Colonic mucosa (tissue), 4 donors: ENCODE measurements at places on chromosomes 16 and 17. TPM values are rescaled to one million over a fixed set of nuclear protein-coding genes. Genes with fewer than 3 reads are reported as not detected.
A peak's percentile ranks its signal among the peaks of the same experiment; 100 is the strongest.

GRCh38 chr17:8109661-8110455 is 8.5 kb downstream of the ALOXE3 start:
- H3K36me3 ChIP-seq: no peaks in the 10 kb centered on the region
- DNase-seq: peak; percentile 75
- no peaks in the 10 kb centered on the region for H3K4me1 ChIP-seq
- H3K27me3 ChIP-seq: peaks cover 7% of the 10 kb centered on the region
- H3K4me3 ChIP-seq: peak overlapping the region; percentile 31

The P2RX5 gene
- 1.5 TPM for total RNA-seq

GRCh38 chr17:78897664-78898047 is 5.3 kb downstream of the CEP295NL start:
- no peak overlapping the region for H3K4me3 ChIP-seq
- no peaks in the 10 kb centered on the region for H3K4me1 ChIP-seq
- no peak for DNase-seq
- no peaks in the 10 kb centered on the region for H3K36me3 ChIP-seq

- no peak for DNase-seq
- H3K4me1 ChIP-seq: no peaks in the 10 kb centered on the region
- no peaks in the 10 kb centered on the region for H3K27me3 ChIP-seq
- no peak overlapping the region for H3K4me3 ChIP-seq
- H3K27ac ChIP-seq: no peak overlapping the region
These were observed 33.7 kb upstream of the GSG1L start for GRCh38 chr16:28096983-28097899.

The TNS4 gene
- 8.8 TPM for total RNA-seq

DNA sequence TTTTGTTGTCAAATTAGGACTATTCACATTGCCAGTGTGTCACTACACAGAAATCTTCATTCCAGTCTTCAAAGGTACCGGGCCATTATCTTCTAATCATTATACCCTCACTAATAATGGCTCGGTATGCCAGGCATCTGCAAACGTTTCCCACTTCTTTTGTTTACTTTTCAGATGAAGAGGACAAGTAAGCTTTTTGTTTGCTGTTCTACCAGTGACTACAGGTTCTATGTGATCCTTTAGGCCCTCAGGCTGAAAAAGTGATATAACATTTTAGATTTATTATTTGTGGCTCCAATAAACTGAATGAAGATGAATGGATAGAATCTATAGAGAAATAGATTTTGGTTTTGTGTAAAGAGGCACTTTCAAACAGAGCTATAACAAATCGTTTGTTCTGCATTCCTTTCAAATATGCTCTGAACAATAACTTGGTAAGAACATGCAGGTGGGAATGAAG is 403 bp upstream of the KRTAP3-1 start:
- H3K4me1 ChIP-seq: no peaks in the 10 kb centered on the region
- H3K36me3 ChIP-seq: no peaks in the 10 kb centered on the region
- no peak for DNase-seq
- no peak overlapping the region for H3K27ac ChIP-seq

GRCh38 chr17:58568044-58568799 is 53.8 kb upstream of the MTMR4 start:
- no peaks in the 10 kb centered on the region for H3K27me3 ChIP-seq
- no peak overlapping the region for H3K4me3 ChIP-seq
- no peak overlapping the region for H3K27ac ChIP-seq
- H3K4me1 ChIP-seq: no peaks in the 10 kb centered on the region
- DNase-seq: no peak
- H3K36me3 ChIP-seq: no peaks in the 10 kb centered on the region

- H3K36me3 ChIP-seq: no peaks in the 10 kb centered on the region
- H3K27me3 ChIP-seq: no peaks in the 10 kb centered on the region
- DNase-seq: no peak
- H3K4me3 ChIP-seq: no peak overlapping the region
These were observed 3.8 kb downstream of the ERCC4 start for GRCh38 chr16:13923703-13924298.

The PRSS27 gene
- 0.15 TPM for total RNA-seq

DNA sequence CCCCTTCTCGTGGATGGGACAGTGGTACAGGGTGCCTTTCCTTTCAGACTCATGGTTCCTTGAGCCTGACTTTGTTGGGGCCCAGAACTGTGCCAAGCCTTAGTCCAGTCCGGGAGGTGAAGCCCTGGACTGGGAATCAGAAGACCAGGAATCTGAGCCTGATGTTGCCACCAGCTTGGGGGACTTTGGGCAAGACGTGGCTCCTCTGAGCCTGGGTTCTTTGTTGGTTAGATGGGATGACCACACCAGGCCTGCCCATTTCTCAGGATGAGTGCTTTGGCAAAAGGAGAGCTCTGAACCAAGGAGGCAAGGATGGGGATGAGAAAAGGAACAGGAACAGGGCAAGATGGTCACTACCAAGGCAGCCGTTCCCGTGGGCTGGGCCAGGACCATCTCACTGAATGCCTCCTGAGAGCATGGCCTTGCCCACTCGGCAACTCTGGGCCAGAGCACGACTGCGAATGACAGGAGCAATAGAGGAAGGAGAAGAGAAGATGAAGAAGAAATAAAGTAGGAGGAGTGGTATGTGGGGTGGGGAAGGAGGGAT is 32.5 kb downstream of the PITPNM3 start:
- DNase-seq: no peak
- no peaks in the 10 kb centered on the region for H3K4me1 ChIP-seq
- no peaks in the 10 kb centered on the region for H3K27me3 ChIP-seq
- no peak overlapping the region for H3K27ac ChIP-seq
- H3K36me3 ChIP-seq: no peaks in the 10 kb centered on the region

The WSCD1 gene
- 19.5 TPM for total RNA-seq

DNA sequence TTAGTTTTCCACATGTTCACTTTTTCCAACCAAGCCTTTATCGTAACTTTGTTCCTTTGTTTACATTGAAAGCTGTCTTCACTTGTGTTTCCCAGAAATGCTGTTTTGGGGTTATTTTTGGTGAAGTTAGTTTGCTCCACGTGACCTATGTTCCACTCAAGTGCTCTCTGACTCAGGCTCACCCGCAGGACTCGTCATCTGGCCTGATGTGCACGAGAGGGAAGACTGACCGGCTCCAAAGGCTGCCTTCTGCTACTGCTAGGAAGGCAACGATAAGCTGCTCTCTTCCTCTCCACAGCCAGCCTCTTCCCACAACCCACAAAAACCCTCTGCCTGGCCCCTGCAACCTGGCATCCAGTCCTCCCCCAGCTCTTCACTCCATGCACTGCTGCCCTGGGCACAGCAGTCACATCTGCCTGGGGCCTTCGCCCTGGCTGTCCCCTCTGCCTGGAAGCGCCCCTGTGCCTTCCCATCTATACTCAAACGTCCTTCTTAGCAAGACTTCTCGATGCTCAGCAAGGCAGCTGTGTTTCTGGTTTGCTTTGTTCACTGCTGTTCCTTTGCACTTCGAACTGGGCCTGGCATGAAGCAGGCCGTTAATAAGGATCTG is 28.0 kb downstream of the ZCCHC14 start:
- no peaks in the 10 kb centered on the region for H3K27me3 ChIP-seq
- H3K27ac ChIP-seq: peak overlapping the region; percentile 83
- H3K4me3 ChIP-seq: no peak overlapping the region
- H3K36me3 ChIP-seq: peaks cover 2% of the 10 kb centered on the region

The TMC5 gene
- total RNA-seq: 113 TPM

The TNFRSF13B gene
- 0.42 TPM for total RNA-seq

GRCh38 chr16:20673071-20673806 is 24.2 kb downstream of the ACSM1 start:
- no peaks in the 10 kb centered on the region for H3K36me3 ChIP-seq
- peaks cover 11% of the 10 kb centered on the region for H3K4me1 ChIP-seq
- no peak overlapping the region for H3K27ac ChIP-seq
- H3K27me3 ChIP-seq: no peaks in the 10 kb centered on the region
- DNase-seq: no peak

- H3K4me3 ChIP-seq: no peak overlapping the region
- H3K36me3 ChIP-seq: no peaks in the 10 kb centered on the region
- no peak overlapping the region for H3K27ac ChIP-seq
- H3K4me1 ChIP-seq: no peaks in the 10 kb centered on the region
- no peak for DNase-seq
These were observed 30.7 kb upstream of the HOXB13 start for GRCh38 chr17:48759288-48759687.

The SCARF1 gene
- 7.7 TPM for total RNA-seq

DNA sequence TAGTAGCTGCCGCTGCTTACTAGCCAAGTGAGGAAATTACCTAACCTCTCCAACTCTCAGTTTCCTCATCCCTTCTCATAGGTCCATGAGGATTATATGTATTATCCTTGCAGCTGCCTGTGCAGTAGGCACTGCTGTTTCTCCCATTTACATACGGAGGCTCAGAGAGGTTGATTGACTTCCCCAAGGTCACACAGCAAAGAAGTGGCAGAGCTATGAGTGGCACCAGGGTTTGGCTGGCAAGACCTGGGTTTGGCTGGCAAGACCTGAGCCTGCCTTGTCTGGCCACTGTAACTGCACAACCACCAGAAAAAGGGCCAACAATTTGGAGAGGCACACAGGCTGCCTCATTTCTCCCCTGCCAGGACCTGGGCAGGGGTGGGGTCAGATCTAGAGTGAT is 2.5 kb upstream of the NDRG4 start:
- H3K27me3 ChIP-seq: peaks cover 21% of the 10 kb centered on the region
- no peaks in the 10 kb centered on the region for H3K36me3 ChIP-seq
- H3K4me3 ChIP-seq: no peak overlapping the region
- H3K4me1 ChIP-seq: peaks cover 12% of the 10 kb centered on the region
- H3K27ac ChIP-seq: no peak overlapping the region
- DNase-seq: no peak

The DBNDD1 gene
- total RNA-seq: 2.2 TPM

GRCh38 chr17:71063127-71063526 is 893.8 kb downstream of the KCNJ2 start:
- no peaks in the 10 kb centered on the region for H3K4me1 ChIP-seq
- H3K4me3 ChIP-seq: no peak overlapping the region
- no peak for DNase-seq

- no peaks in the 10 kb centered on the region for H3K36me3 ChIP-seq
- H3K27me3 ChIP-seq: no peaks in the 10 kb centered on the region
- H3K27ac ChIP-seq: no peak overlapping the region
- no peak overlapping the region for H3K4me3 ChIP-seq
- DNase-seq: no peak
These were observed 31.4 kb downstream of the MYO15A start for GRCh38 chr17:18139949-18140348.

The GAST gene
- total RNA-seq: not detected

GRCh38 chr17:17496189-17497064 is at the start of gene RASD1:
Gene RASD1 (minus strand): TSS chr17:17496395. CDS start chr17:17496181, 214 bp downstream.
- no peaks in the 10 kb centered on the region for H3K36me3 ChIP-seq
- peak; percentile 92 for DNase-seq
- H3K27ac ChIP-seq: peak within 1 kb of the TSS; percentile 10
- peaks cover 14% of the 10 kb centered on the region for H3K4me1 ChIP-seq
- H3K27me3 ChIP-seq: peaks cover 8% of the 10 kb centered on the region

The TEDC2 gene
- 24.0 TPM for total RNA-seq

The CNTNAP1 gene
- total RNA-seq: 5.0 TPM

DNA sequence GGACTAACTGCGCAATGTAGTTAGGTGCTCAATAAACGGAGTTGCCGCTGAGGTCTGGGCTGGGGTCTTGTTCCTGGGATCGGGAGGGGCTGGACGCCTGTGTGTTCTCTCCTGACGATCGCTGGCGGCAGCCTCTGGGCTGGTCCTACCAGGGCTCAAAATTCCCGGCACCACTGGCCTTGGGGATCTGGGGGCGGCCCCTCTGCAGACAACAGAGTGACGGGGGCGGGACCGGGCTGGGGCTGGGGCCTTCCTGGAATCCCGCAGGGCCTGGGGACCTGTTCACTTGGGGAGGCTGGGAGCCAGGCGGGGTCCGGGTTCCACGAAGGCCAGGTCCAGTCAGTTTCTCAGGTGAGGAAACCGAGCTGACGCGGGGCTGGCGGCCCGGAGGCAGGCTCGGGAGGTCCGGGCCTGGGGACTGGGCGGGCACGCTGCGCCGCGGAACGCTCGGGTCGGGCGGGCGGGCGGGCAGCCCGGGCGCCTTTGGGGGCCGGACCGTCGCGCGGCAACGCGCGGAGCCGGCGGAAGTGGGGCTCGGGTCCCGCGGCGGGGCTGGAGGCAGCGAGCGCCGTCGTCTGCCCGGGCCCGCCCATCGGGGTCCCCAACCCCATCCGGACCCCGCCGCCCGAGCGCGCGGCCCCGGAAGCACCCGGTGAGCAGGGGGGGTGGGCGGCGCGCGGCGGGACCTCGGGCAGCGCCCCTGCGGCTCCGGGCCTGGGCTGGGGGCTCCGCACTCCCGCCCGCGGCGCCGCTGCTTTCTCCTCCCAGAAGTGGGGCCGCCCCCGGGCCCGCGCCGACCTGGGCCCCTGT is at the start of gene PIGQ:
TSS of gene PIGQ (plus strand) at position 524 of the 810 bp plus-strand sequence. CDS start 4,107 bp downstream, outside the sequence.
- no peaks in the 10 kb centered on the region for H3K27me3 ChIP-seq
- H3K4me1 ChIP-seq: peaks cover 20% of the 10 kb centered on the region
- DNase-seq: peak; percentile 65
- peak within 1 kb of the TSS; percentile 69 for H3K27ac ChIP-seq

The FLYWCH2 gene
- 16.2 TPM for total RNA-seq

DNA sequence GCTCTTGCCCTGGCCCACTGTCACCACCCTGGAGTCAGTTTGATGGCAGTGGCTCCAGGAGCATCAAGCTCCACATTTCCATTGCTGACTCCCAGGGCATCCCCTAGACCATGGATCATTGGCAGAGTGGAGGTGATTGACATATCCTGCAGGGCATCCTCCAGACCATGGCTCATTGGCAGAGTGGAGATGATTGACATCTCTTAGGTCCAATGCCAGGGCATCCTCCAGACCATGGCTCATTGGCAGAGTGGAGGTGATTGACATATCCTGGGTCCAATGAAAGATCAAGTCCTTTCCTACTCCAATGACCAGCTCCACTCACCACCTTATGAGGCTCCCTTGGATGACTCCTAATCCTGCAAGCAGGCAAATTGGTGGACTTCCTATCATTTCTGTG is 174.3 kb upstream of the NLRP1 start:
- DNase-seq: peak; percentile 17
- H3K4me1 ChIP-seq: no peaks in the 10 kb centered on the region
- H3K4me3 ChIP-seq: no peak overlapping the region
- H3K27me3 ChIP-seq: no peaks in the 10 kb centered on the region

The MYL11 gene
- 2.2 TPM for total RNA-seq

DNA sequence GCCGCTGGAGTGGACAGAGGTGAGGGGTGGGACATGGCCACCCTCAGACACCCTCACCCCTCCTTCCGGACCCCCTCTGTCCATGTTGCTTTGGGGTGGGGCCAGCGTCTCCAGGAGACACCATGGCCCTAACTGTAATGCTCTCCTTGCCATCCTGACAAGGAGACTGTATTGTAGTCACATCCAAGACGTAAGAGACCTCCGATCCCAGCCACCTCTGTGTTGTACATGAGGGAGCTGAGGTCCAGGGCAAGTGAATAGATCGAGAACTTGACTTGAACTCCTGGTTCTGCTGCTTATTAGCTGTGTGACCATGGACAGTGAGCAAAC is 30.2 kb downstream of the POLR3E start:
- H3K27ac ChIP-seq: no peak overlapping the region
- no peaks in the 10 kb centered on the region for H3K27me3 ChIP-seq
- H3K4me3 ChIP-seq: no peak overlapping the region
- H3K4me1 ChIP-seq: no peaks in the 10 kb centered on the region
- no peaks in the 10 kb centered on the region for H3K36me3 ChIP-seq
